ENCODE measurements at places on chromosomes 5 and 9. TPM values are rescaled to one million over a fixed set of nuclear protein-coding genes. Genes with fewer than 3 reads are reported as not detected.

GRCh38 chr5:132020568-132021339 lies 9.3 kb upstream of the ACSL6 start:
- no peak overlapping the region for H3K4me3 ChIP-seq
- H3K36me3 ChIP-seq = no peaks in the 10 kb centered on the region
- H3K27ac ChIP-seq = no peak overlapping the region
- H3K27me3 ChIP-seq = peaks cover 2% of the 10 kb centered on the region
- no peak for DNase-seq
- no peaks in the 10 kb centered on the region for H3K4me1 ChIP-seq

DNA sequence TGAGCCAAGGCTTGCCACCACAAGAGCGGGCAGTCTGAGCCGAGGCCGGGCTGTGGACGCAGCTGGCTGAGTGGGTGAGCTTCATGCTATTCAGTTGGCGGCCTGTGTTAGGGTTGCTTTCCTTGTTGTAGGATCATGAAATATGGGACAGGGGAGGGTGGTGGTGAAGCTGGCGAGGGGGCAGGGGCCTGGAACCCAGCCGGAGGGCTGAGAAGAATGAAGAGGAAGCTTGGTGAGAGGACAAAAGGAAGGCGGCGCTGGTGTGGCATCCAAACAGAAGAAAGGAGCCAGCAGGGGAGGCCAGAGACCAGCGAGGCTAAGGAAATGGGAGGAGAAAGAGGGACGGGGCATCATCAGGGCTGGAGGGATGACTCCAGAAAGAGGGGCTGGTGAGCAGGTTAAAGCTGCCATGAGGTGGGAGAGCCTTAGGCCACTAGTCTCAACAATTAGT lies 18.3 kb downstream of the RALGPS1 start:
- H3K36me3 ChIP-seq = peaks cover 1% of the 10 kb centered on the region
- no peak overlapping the region for H3K27ac ChIP-seq
- H3K4me1 ChIP-seq = peaks cover 5% of the 10 kb centered on the region
- H3K27me3 ChIP-seq = no peaks in the 10 kb centered on the region

DNA sequence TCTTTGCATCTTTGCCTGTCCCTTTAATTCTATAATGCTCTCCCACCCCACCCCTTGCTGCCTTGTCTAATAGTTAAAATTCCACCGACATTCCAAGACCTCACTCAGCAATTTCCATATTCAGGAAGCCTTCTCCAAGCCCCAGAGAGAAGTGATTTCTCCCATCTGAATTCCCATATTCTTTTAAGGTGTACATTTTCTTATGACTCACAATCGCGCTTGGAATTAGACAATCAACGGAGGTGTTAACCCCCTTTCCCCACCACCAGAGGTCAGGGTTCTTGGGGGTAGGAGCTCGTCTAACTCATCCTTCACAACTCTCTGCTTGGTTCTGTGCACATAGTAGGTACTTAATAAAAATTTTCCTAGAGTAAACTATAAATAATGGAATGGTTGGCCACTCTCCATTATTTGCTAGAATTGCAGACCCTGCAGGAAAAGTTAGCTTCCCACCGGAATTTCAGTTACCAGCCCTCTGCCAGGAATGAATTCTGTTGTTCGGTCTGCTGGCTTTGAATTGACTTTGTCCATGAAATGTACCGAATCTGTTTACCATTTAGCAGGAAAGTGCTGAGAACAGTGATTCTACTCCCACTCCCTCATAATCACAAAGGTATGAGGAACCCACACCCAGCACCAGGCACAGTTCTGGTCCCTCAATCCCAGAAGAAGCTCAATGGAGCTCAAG lies 5.0 kb downstream of the KCNIP1 start:
- no peaks in the 10 kb centered on the region for H3K27me3 ChIP-seq
- no peak overlapping the region for H3K27ac ChIP-seq
- H3K4me3 ChIP-seq = no peak overlapping the region

DNA sequence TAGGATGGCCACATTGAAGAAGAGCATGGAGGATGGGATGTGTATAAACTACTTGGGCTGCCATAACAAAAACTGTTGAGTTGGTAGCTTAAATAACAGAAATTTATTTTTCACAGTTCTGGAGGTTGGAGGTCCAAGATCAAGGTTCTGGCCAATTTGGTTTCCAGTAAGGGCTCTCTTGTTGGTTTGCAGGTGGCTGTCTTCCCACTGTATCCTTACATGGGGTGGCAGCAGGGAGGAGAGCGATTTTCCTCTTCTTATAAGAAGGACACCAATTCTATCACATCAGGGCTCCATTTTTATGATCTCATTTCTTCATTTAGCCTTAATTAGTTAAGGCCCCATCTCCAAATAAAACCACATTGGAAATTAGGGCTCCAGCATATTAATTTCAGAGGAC lies 465.7 kb downstream of the GADD45G start:
- no peaks in the 10 kb centered on the region for H3K27me3 ChIP-seq
- no peaks in the 10 kb centered on the region for H3K36me3 ChIP-seq
- no peak for DNase-seq

DNA sequence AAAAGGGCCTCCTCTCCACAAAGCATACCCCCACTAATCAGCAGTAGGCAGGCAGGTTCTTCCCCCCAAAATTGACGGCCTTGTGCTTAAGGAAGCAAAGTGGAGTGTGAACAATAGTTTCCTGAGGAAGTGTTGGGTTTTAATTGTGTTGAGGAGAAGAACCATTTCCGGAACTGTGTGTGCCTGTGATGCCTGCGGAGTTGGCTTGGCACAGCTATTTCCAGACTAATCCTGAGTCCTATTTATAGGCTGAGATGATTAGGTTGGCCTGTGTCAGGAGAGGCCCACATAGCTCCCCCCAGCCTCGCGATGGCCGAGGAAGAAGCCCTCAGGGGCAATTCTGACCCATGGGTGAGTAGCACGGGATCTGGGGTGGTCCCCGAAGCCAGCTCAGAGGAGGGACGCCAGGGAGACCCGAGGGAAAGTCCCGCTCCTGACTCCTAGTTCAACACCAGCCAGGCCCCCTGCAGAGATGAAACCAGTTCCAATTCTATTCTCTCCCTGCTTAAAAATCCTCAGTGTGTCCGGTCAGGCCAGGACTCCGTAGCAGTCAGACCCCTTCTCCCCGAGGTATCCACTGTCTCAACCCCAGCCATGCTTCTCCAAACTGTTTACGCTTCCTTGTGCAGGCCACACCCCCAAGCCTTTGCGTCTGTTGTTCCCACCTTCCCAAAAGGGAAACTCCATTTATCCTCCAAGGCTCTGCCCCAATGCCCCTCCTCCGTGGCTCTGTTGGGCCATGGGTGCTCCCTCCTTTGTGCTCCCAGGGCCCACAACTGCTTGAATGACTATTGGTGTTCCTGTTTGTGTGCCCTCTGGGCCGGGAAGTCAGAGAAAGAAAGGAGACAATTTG lies 18.1 kb downstream of the GSN start:
- H3K4me1 ChIP-seq = peaks cover 64% of the 10 kb centered on the region
- H3K4me3 ChIP-seq = no peak overlapping the region
- DNase-seq = peak; percentile 69
- H3K36me3 ChIP-seq = peaks cover 3% of the 10 kb centered on the region
- no peaks in the 10 kb centered on the region for H3K27me3 ChIP-seq

The DBH gene
- not detected for total RNA-seq

The RLN1 gene
- total RNA-seq = 0.44 TPM

- no peaks in the 10 kb centered on the region for H3K27me3 ChIP-seq
- H3K36me3 ChIP-seq = no peaks in the 10 kb centered on the region
- no peak for DNase-seq
- no peak overlapping the region for H3K4me3 ChIP-seq
- no peak overlapping the region for H3K27ac ChIP-seq
- peaks cover 53% of the 10 kb centered on the region for H3K4me1 ChIP-seq
Measured at GRCh38 chr5:59299006-59299405, 594.5 kb downstream of the PDE4D start.

The CD74 gene
- total RNA-seq = 49.6 TPM

GRCh38 chr9:116524778-116525470 lies 162.2 kb upstream of the TRIM32 start:
- no peaks in the 10 kb centered on the region for H3K27me3 ChIP-seq
- DNase-seq = peak; percentile 25
- peak overlapping the region; percentile 43 for H3K27ac ChIP-seq
- no peak overlapping the region for H3K4me3 ChIP-seq

The CORO2A gene
- 18.9 TPM for total RNA-seq

- DNase-seq = no peak
- H3K27me3 ChIP-seq = no peaks in the 10 kb centered on the region
Measured at GRCh38 chr5:94072116-94072515, 330.7 kb upstream of the POU5F2 start.

GRCh38 chr5:60354311-60354710 lies 345.7 kb downstream of the DEPDC1B start:
- no peak overlapping the region for H3K4me3 ChIP-seq
- no peak for DNase-seq
- no peak overlapping the region for H3K27ac ChIP-seq
- H3K4me1 ChIP-seq = no peaks in the 10 kb centered on the region

DNA sequence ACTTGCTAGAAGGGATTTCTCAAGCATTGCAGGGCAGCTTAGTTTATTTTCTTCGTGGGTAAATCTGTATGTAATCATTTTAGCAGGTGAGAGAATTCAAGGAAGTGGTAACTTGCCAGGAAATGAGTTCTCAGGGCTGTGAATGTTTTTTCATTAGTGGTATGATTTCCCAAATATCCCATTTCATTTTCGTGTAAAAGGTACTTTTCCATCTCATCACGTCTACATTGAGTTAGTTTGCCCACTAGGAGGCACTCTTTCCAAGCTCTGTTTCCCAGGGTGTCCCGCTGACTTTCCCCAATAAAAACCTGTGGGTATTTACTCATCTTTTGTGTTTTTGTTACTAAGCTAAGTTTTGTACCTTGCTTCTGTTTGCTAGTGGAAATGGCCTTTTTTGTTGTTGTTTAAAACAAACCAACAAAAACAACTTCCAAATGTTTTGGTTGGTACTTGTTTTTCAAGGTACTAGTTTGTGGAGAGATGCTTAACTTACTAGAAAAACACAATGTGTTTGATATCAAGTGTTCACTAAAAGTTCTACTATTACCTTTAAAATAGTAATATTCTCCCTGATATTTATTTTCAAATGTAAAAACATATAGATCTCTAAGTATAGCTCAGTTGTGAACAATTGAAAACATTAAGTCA lies 373.6 kb downstream of the ADGRV1 start:
- H3K27ac ChIP-seq = no peak overlapping the region
- DNase-seq = peak; percentile 72
- H3K36me3 ChIP-seq = no peaks in the 10 kb centered on the region
- H3K4me3 ChIP-seq = no peak overlapping the region

The SLC6A19 gene
- 0.29 TPM for total RNA-seq

GRCh38 chr9:94918038-94918753 lies 191.7 kb downstream of the AOPEP start:
- no peaks in the 10 kb centered on the region for H3K36me3 ChIP-seq
- peak overlapping the region; percentile 39 for H3K27ac ChIP-seq
- no peak for DNase-seq
- no peaks in the 10 kb centered on the region for H3K27me3 ChIP-seq
- H3K4me3 ChIP-seq = no peak overlapping the region
- H3K4me1 ChIP-seq = peaks cover 90% of the 10 kb centered on the region

The BAAT gene
- total RNA-seq = 1.3 TPM

DNA sequence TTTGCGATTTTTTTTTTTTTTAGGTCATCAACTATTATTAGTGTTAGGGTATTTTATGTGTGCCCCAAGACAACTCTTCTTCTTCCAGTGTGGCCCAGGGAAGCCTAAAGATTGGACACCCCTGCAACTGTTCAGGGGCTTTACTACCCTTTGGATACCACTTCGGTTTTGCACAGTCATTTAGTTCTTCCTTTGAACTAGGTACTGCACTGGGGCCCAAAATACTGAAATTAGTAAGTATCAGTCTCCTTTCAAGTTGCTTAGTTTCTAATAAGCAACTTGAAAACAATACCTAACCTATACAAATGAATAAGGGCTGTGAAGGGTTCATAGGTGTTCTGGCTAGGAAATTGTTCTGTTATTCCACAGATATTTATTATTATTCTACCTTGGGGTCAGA lies 45.3 kb downstream of the CWC27 start:
- no peaks in the 10 kb centered on the region for H3K4me1 ChIP-seq
- H3K27ac ChIP-seq = no peak overlapping the region
- no peak for DNase-seq
- no peaks in the 10 kb centered on the region for H3K36me3 ChIP-seq
- H3K27me3 ChIP-seq = no peaks in the 10 kb centered on the region
- H3K4me3 ChIP-seq = no peak overlapping the region

DNA sequence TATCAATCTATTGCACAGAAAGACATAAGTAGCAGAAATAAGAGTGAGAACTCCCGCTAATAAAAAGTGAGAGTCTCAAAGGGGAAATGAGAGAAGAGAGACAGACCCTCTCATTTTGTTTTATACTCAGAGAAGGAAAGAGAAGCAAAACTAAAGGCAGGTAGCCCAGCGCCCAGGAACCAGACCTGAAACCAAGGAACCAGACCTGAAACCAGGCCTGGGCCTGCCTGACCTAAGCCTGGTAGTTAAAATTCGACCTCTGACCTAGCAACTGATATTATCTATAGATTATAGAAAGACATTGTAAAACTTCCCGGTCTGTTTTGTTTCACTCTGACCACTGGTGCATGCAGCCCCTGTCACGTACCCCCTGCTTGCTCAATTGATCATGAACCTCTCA lies 134.5 kb upstream of the SEMA6A start:
- H3K4me3 ChIP-seq = no peak overlapping the region
- no peak overlapping the region for H3K27ac ChIP-seq
- no peak for DNase-seq
- no peaks in the 10 kb centered on the region for H3K27me3 ChIP-seq
- no peaks in the 10 kb centered on the region for H3K36me3 ChIP-seq

DNA sequence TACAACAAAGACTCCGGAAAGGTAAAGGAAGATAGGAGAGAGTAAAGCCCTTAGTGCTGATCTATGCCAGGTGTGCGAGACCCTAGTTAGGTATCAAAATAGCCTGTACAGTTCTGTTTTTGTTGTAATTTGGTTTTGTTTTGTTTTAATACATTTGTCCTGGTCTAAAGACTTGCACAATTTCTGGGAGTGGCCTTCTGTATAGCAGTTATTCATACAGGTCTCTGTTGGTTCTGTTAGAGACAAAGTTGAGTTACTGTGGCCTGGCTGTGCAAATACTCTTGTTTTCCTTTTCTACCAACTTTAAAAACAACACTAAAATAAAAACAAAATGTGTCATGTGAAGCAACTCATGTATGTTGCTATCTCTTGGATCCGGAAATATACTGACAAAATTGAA lies 163.6 kb downstream of the COMMD10 start:
- H3K4me1 ChIP-seq = no peaks in the 10 kb centered on the region
- no peaks in the 10 kb centered on the region for H3K36me3 ChIP-seq
- H3K27me3 ChIP-seq = no peaks in the 10 kb centered on the region
- no peak overlapping the region for H3K27ac ChIP-seq
- H3K4me3 ChIP-seq = no peak overlapping the region

GRCh38 chr9:110143950-110144545 lies 63.9 kb downstream of the C9orf152 start:
- H3K27ac ChIP-seq = no peak overlapping the region
- H3K4me1 ChIP-seq = peaks cover 7% of the 10 kb centered on the region
- no peaks in the 10 kb centered on the region for H3K36me3 ChIP-seq
- H3K4me3 ChIP-seq = no peak overlapping the region
- no peak for DNase-seq

GRCh38 chr5:85049020-85049419 lies 664.3 kb upstream of the EDIL3 start:
- H3K27me3 ChIP-seq = no peaks in the 10 kb centered on the region
- H3K36me3 ChIP-seq = no peaks in the 10 kb centered on the region
- no peak for DNase-seq
